NCI-H226 (cell line): ENCODE measurements at places on chromosomes 7 and 10.

DNA sequence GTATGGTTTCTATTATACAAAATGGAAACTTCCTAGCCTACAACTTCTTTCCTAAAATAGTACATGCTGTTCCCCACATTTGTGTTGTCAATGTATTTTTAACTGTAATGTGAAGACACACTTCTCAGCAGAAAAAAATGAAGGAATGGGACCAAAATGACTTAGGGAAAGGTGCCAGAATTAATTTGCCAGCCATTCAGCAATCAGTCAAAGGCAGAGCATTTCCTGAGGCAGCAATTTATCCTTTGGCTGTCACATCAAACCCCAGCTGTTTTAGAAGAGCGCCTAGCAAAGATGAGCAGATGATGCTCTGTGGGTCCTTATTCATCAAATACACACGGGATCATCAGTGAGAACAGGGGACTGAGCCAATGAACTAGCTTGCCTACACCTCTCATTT lies 592.5 kb downstream of the KCNMA1 start:
- DNase-seq: no peak

- no peak for DNase-seq
Observed at GRCh38 chr10:24193330-24193729, 15.6 kb upstream of the KIAA1217 start.

GRCh38 chr10:17820943-17821342 lies 11.8 kb downstream of the MRC1 start:
- DNase-seq: no peak

DNA sequence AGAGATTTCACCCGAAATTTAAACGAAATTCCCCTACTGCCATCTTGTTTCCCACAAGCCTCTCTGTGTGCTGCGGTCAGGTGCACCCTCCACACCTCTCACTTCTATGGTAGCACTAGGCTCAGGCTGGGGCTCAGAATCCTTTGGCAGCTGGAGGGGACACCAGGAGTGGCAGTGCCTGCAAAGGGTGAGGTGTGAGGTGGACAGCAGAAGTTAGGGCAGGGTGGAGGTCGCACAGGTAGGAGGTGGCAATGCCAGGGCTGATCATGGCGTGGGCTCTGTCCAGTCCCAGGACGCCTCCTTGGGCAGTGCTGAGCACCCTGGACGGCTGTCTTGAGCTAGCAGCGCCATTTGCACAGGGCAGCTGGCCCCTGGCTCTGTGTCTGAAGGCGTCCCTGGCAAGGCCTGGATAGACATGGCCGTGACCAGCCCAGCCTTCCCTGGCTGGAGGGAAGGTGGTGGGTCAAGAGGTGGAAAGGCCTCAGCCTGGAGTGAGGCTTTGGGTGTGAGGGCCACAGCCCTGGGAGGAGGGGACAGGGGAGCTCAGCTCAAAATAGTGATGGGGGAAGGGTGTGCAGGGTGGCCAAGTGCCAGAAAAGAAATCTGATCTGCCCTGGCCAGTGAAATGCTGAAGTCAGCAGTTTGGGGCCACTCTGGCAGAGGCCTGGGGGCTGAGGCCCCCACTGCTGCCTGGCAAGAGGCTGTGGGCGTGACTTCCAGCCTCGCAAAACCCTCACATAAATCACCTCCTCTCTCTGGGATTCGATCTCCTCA lies 40.0 kb downstream of the ZCCHC24 start:
- DNase-seq: no peak

GRCh38 chr10:119251315-119251708 lies 43.9 kb downstream of the GRK5 start:
- DNase-seq: peak; percentile 63

DNA sequence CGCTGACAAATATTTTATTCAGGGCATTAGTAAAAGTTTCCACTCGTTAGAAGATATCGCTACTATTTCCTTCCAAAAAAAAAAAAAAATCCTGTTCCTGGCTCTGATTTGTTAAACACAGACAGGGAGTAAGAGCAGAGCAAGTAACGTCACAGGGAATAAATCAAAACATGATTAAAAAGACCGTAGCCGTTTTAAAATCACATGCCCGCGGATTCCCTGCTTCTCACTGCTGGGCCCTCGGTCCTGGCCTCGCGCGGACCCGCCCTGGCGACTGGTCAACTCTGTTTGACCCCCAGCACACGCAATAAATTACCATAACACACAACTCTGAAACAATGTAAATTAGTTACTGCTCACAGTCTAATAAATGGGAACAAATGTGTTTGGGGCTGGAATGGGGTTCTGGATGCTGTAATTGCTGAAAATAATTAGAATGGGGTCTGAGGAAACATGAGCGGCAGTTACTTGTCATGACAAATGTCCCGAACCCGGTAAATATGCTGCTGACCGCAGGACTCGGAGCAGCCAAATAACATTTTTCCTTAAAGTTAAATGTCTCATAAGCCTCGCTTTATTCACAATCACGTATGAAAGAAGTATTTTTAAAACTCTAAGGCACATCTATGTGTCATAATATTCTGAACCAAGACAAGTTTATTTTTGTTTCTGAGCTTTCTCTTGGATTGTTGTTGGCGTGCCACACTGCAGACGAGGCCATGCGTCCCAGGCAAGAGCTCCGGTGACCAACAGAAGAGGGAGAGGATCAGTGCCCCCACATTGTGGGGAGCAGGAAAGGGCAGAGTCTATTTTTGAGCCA lies 17.9 kb downstream of the EBF3 start:
- DNase-seq: no peak

- peak; percentile 63 for DNase-seq
Observed at GRCh38 chr10:101272229-101272868, 43.1 kb upstream of the LBX1 start.
